ENCODE measurements at places on chromosomes 5 and 9. TPM values are rescaled to one million over a fixed set of nuclear protein-coding genes. Genes with fewer than 3 reads are reported as not detected.

DNA sequence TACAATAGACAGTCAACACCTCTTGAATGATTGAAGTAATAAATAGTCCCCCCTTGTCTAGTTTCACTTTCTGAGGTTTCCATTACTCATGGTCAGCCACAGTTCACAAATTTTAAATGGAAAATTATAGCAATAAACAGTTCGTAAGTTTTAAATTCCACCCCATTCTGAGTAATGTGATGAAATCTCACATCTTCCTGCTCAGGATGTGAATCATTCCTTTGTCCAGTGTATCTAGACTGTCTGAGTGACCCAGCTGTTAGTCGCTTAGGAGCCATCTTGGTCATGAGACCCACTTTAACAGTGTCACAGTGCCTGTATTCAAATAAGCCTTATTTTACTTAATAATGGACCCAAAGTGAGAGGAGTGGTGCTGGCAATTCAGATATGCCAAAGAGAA is 311.6 kb upstream of the PRR16 start:
- no peak for DNase-seq
- H3K27me3 ChIP-seq: no peaks in the 10 kb centered on the region
- H3K4me3 ChIP-seq: no peak overlapping the region
- no peaks in the 10 kb centered on the region for H3K4me1 ChIP-seq
- H3K27ac ChIP-seq: no peak overlapping the region

- no peaks in the 10 kb centered on the region for H3K27me3 ChIP-seq
- no peak overlapping the region for H3K4me3 ChIP-seq
- no peak for DNase-seq
- H3K27ac ChIP-seq: no peak overlapping the region
These were observed 946.3 kb downstream of the DTWD2 start for GRCh38 chr5:118042076-118042475.

GRCh38 chr5:59149827-59150226 is 567.0 kb downstream of the RAB3C start:
- peaks cover 4% of the 10 kb centered on the region for H3K4me1 ChIP-seq
- H3K36me3 ChIP-seq: no peaks in the 10 kb centered on the region
- DNase-seq: no peak
- no peak overlapping the region for H3K4me3 ChIP-seq
- no peaks in the 10 kb centered on the region for H3K27me3 ChIP-seq

- no peaks in the 10 kb centered on the region for H3K4me1 ChIP-seq
- no peak overlapping the region for H3K27ac ChIP-seq
- H3K27me3 ChIP-seq: no peaks in the 10 kb centered on the region
- H3K36me3 ChIP-seq: no peaks in the 10 kb centered on the region
- DNase-seq: no peak
These were observed 15.0 kb upstream of the CEP120 start for GRCh38 chr5:123438244-123438643.

DNA sequence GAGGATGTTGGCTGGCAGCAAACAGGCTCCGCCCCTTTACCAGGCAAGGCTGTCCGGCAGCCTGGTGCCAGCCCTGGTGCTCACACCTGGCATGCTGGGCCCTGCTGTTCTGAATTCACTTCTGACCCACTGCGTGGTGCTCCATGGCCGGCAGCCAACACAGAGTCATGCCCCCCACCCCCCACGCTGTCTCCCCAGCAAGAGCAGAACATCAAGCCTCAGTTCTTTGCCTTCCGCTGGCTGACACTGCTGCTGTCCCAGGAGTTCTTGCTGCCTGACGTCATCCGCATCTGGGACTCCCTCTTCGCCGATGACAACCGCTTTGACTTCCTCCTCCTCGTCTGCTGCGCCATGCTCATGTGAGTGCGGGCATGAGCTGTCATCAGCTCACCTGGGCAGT is 12.6 kb upstream of the ENDOG start:
- no peak overlapping the region for H3K27ac ChIP-seq
- H3K27me3 ChIP-seq: no peaks in the 10 kb centered on the region
- H3K36me3 ChIP-seq: peaks cover 7% of the 10 kb centered on the region
- no peak for DNase-seq

Gene PCDHB9
- total RNA-seq: 5.5 TPM
